Metanephros (tissue), 2 donors: ENCODE measurements at places on chromosomes 13 and 19. TPM values are rescaled to one million over a fixed set of nuclear protein-coding genes. Genes with fewer than 3 reads are reported as not detected.

ADGRE3 gene
- total RNA-seq, result 1.3 TPM

YJEFN3 gene
- 2.7 TPM for total RNA-seq

FBXO17 gene
- 67.2 TPM for total RNA-seq

NCAN gene
- total RNA-seq, result 0.23 TPM

ZIC2 gene
- total RNA-seq, result 0.12 TPM

ZNF606 gene
- 47.6 TPM for total RNA-seq

KLK13 gene
- 0.35 TPM for total RNA-seq

OLFM2 gene
- 22.2 TPM for total RNA-seq

COL5A3 gene
- 9.5 TPM for total RNA-seq

CBLC gene
- 8.8 TPM for total RNA-seq

S1PR4 gene
- total RNA-seq, result 4.8 TPM

ERCC2 gene
- 20.7 TPM for total RNA-seq

NCLN gene
- total RNA-seq, result 27.7 TPM

URAD gene
- total RNA-seq, result not detected

PHLDB3 gene
- total RNA-seq, result 22.1 TPM

ZNF773 gene
- total RNA-seq, result 15.8 TPM

ZNF442 gene
- total RNA-seq, result 8.1 TPM

NAA16 gene
- 33.6 TPM for total RNA-seq

AMH gene
- total RNA-seq, result 1.3 TPM

TLE2 gene
- 40.8 TPM for total RNA-seq

PABPC3 gene
- total RNA-seq, result 0.23 TPM

TMEM272 gene
- 0.12 TPM for total RNA-seq

TNNI3 gene
- total RNA-seq, result 1.1 TPM

SARS2 gene
- 33.7 TPM for total RNA-seq

SCN1B gene
- total RNA-seq, result 3.0 TPM

CILP2 gene
- total RNA-seq, result 1.1 TPM

KLK11 gene
- total RNA-seq, result not detected

HTR2A gene
- total RNA-seq, result 0.47 TPM

STOML3 gene
- not detected for total RNA-seq

NCR1 gene
- total RNA-seq, result 0.70 TPM

PSG7 gene
- not detected for total RNA-seq

C1QTNF9 gene
- total RNA-seq, result 1.1 TPM

PLPPR2 gene
- total RNA-seq, result 17.1 TPM
